ENCODE measurements at places on chromosomes 11 and 22.

- DNase-seq: peak; percentile 87
Observed at GRCh38 chr22:50250555-50251476, at the start of gene HDAC10. Gene HDAC10, minus strand, starts transcription at chr22:50251265. Its CDS starts 233 bp downstream, at chr22:50251032.

- no peak for DNase-seq
Observed at GRCh38 chr22:49295465-49295743, 532.3 kb downstream of the BRD1 start.

DNA sequence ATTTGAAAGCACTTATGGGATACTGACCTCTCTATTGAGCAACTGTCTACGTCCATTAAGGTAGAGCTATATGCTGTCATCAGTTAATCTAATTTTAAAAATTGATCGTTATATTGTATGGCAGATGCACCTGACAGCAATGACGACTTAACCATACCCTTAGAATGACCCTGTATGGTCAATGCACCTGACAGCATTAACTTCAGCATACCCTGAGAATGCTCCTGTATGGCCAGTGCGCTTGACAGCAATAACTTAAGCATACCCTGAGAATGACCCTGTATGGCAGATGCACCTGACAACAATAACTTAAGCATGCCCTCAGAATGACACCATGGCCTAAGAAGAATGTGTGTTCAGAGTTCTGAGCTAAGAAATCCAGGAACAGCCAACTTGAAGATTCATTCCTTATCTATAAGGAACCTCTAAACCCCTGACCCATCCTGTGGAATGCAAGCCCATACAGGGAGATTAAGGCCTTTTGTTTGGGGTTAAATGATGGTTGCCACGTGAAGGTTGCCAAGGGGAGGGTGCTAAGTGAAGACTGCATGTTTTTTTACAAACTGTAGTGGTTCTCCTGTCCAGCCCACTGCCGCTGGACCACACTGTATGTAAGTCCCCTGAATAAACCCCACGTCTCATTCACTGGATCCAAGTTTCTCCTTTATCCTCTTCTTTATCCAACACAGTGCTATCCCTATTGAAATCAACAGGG is 138.3 kb downstream of the GUCY1A2 start:
- DNase-seq: no peak

GRCh38 chr11:119685111-119685746 is 43.8 kb downstream of the NECTIN1 start:
- DNase-seq: no peak

DNA sequence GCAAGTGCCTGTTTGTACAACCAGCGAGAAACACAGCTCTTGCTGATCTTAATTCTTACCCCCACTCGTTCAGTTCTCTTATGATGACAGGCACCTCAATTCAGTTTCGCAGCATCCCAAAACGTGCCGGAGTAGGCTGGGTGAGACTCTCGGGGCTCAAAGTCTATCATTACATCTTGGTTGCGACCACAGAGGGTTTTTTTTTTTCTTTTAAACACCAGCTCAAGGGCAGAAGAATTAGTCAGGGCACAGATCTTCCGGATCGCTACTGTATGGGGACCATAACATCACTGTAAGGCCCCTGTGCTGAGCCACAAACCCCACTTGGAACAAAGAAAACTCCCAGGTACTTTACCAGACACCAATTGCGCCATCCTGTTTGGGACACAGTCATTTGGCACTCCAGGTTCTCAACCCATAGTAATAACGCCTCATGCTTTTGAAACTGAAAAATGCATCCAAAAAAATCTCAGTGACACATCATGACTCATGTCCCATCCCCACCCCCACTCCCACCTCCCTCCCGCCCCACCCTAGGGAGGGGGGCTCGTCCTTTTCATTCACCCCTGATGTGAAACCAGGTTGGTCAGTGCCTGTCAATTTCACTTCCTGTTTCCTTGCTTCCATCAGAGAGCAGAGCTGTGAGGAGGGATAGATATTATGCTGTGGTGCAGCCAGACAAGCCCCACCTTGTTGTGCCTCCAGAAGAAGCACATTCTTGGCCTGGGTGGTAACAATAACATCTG is 41.0 kb upstream of the CD5 start:
- DNase-seq: peak; percentile 6

DNA sequence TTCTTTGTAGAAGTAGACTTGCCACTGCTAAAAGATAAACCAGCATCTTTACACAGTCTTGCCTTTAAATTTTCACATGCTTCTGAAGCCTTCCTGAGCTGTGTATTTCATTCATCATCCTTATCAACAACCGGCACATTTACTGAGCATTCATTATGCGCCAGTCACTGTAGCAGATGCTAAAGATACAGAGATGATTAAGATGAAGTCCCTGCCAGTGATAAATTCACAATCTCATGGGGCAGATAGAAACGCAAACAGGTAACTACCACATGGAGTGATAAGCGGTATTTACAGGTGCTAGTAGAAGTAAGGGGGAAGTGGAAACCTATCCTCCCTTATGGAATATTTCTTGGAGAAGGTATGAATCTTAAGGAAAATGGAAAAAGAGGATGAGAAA is 67.2 kb downstream of the PRCP start:
- no peak for DNase-seq

- no peak for DNase-seq
Observed at GRCh38 chr11:126189109-126189929, 22.1 kb downstream of the RPUSD4 start.

DNA sequence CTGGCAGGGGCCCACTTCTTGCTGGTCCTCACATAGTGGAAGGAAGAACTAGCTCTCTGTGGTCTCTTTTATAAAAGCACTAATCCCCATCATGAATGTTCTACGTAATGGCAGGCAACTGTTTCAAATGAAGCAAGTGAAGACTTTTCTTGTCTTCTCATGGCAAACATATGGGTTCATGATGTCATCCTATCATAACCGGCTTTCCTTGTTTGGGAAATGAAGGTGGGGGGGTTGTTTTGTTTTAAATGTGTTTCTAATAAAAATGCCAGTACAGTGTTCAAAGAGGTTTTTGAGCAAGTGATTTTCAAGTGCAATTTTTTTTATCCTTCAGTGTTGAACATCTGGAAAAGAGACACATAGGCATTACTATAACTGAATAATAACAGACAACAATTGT is 33.4 kb downstream of the REXO2 start:
- no peak for DNase-seq

DNA sequence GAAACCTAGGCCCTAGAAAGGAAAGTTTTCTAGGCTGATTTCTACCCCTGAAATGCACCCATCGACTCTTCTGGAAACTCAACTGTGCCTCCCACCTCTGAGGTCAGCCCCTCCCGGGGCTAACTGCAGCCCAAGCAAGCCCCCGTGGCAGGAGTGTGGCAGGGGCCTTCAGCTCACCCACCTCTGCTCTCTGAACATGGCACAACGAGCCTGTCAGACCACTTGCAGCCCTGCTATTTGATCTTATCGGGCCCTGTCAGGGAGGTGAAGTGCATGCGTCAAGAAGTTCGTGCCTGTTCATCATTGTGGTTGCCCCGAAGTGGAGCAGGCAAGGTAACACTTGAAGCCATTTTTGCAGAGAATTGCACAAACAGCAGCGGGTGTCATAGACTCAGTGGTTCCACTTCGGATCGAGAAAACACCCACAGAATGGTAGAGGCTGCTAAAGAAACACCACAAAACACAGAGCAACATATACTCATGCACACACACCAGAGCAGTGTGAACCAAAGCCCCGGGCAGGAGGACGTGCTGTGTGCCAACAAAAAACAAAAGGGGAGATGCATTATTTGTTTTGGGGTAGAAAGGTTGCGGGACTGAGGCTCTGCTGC is 262.7 kb downstream of the ETS1 start:
- no peak for DNase-seq

GRCh38 chr11:70671611-70672010 is 273.3 kb downstream of the CTTN start:
- DNase-seq: no peak

DNA sequence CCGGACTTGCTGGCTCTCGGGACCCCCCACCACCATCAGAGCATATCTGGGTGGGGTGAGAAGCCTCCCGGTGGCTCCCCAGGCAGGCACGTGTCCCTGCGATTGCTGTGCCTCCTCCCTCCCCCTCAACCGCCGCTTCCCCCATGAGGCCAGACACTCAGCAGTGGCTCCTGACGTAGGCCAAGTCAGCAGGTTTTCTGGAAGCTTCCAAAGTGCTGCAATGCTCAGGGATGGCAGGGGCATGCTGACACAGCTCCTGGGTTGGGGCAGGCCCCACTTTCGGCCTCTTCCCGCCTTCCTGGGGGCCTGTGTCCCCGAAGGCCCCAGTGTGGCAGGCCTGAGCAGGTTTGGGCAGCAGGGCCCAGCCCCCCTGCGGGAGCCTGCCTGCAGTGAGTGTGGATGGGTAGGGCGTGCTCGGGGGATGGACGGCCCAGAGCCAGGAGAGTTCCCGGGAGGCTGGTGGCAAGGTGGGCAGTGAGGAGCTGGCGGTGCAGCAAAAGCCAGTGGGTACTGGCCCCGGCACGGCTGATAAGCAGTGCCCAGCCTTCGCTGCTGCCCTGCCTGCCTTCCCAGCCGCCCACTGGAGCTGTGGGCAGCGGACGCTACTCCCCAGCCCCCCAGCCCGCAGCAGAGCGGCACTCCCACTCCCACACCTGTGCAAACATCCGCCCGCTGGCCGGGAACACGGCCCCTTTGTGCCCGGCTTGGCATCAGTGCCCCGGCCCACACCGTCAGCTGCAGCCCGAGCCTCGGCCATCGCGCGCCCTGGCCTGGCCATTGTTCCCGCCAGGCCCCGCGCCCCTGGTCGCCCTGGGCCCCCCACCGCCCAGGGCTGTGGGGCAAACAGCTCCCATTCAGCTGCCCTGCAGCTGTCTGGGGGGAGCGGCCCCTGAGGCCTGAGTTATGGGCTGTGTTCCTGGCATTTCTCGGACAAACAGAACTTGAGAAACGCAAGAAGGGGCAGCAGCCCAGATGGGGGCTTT is 125.0 kb downstream of the KCNQ1OT1 start:
- no peak for DNase-seq

DNA sequence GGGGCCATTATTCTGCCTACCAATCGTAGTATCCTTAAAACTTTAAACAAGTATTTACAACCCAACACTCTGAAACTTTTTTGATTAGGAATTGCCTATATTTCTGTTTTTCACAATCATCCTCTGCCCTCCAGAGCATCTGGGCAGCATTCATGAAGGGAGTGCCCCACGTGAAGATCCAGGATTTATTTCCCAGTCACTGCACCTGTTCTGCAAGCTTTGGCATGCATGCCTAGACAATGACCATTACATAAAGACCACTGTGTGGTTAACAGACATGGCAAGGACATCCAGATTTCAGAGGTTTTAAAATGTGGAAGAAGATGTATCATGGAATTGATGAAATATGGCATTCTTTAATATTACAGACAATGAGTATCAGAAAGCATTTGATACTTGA is 1083.8 kb downstream of the TBC1D22A start:
- no peak for DNase-seq

GRCh38 chr11:108847298-108847990 is 182.6 kb downstream of the DDX10 start:
- DNase-seq: no peak

- DNase-seq: no peak
Observed at GRCh38 chr11:64224891-64225607, 937 bp downstream of the TRPT1 start.

- no peak for DNase-seq
Observed at GRCh38 chr22:36433318-36434231, 45.8 kb upstream of the MYH9 start.

DNA sequence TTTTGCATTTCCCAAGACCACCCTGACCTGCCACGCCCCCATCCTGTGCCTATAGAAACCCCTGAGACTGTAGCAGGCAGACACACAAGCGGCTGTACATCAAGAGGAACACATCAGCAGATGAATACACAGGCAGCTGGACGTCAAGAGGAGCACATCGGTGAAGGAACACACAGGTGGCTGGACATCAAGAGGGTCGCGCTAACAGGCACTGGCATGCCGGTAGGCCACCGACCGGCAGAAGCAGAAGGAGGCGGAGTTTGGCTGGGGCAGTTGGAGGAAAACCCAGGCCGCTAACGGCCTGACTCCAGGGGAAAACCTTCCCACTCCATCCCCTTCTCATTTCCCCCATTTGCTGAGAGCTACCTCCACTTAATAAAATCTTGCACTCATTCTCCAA is 5.4 kb upstream of the IPO7 start:
- no peak for DNase-seq

GRCh38 chr11:128592454-128592853 is 5.1 kb upstream of the ETS1 start:
- DNase-seq: peak; percentile 11

DNA sequence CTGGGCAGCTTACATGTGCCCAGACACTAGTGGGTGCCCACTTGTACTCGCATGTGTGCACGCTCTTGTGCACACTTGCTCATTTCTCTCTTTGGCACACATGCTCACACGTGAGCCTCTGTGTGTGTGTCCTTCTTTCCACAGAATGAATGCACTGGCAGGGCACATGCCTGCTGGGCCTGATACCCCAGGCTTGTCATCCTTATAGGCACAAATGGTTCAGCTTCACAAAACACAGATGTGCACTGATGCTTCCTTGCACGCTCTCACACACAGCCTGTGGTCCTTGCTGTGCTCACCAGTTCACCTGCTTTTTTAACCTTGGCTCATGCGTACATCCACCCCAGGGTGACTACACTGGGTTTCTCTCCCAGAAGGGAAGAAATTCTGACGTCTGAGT is 174.8 kb downstream of the BUD13 start:
- no peak for DNase-seq

GRCh38 chr11:126790550-126791081 is 210.0 kb downstream of the KIRREL3 start:
- DNase-seq: no peak

GRCh38 chr11:86741839-86742805 is 58.2 kb upstream of the PRSS23 start:
- no peak for DNase-seq

DNA sequence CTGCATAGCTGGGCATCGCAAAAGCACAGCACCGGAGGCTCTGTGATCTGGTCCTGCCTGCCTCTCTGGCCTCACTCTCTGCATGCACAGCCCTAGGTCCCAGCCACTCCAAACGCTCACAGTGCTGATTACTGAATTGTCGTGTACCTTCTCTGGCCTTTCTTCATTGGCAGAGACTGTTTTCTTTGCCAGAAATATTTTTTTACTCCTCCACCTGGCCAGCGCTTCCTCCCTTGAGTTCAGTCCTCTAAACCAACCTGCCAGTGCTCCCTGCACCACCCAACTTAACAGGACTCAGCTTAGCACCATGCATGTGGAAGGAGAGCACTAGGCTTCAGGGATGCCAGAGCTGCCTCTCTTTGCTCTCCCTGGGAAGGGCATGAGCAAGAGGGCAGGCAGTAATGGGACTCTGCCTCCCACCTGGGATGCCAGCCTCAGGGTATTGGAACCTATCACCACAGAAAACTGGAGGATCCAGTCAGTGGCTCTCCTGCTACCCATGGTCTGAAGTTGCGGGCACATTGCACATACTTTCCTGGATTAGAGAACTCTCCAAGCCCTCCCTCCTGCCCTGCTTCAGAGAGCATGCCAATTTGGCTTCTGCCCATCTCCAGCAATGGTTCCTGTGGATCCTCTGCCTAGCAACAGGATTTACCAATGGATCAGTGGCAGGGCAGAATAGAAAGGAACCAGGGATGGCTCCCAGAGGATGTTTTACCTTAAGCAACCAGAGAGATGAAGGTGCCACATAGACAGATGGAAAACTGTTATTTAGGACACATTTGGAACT is 37.0 kb upstream of the GNAZ start:
- DNase-seq: no peak
